AG04450 (cell line): ENCODE measurements at places on chromosomes 1 and 21. TPM values are rescaled to one million over a fixed set of nuclear protein-coding genes. Genes with fewer than 3 reads are reported as not detected.

DNA sequence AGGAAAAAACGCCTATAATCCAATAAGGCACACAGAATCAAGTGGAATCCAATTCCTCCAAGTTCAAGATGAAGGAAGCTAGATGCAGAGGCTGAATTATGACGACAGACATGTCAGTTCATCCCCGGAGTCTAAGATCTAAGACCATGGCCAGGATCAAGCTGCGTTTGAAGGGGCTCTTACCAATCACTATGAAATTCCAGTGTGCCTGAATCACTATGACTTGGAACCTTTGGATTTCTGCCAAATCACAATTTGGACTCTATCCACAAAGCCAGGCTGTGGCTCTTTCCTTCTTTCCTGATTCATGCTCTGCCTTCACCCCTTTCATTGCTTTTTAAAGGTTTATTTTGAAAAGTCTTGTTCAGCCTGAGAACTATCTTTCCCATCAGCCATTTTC, 17.1 kb downstream of the OLIG2 start:
- peak; percentile 85 for DNase-seq

DNA sequence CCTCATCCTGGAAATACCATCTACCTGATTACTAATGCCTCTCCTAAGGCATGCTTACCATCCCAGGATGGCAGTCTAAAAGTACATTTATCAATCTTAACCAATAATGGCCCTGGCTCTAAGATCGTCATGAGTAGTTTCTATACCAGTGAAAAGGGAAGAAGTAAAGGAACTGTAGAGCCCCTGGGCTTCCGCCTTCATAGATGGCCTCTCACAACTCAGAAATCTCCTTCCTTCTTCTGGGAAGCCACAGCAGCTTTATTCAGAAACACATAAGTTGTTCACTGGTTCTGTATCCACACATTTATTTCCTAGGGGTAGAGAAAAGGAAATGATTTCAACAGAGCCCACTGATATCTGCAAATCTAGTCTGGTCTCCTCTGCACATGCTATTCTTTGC, 41.0 kb upstream of the CD5L start:
- DNase-seq, result no peak

DNA sequence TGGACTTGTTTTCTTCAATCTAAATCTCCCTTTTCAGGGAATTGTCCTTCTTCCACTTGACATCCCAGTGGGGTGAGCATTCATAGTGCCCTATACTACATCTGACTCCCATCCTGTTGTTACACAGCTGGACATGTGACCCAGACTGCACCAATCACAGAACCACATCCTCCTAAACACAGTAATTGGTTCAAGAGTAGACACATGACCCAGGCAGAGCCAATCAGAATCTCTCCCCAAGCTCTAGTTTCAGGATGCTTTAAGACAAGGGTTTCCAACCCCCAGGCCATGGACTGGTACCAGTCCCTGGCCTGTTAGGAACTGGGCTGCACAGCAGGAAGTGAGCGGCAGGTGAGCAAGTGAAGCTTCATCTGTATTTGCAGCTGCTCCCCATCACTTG, 5.6 kb upstream of the DDOST start:
- DNase-seq, result no peak

- DNase-seq, result no peak
Measured at GRCh38 chr1:167450843-167451242, 67.5 kb downstream of the CD247 start.

DNA sequence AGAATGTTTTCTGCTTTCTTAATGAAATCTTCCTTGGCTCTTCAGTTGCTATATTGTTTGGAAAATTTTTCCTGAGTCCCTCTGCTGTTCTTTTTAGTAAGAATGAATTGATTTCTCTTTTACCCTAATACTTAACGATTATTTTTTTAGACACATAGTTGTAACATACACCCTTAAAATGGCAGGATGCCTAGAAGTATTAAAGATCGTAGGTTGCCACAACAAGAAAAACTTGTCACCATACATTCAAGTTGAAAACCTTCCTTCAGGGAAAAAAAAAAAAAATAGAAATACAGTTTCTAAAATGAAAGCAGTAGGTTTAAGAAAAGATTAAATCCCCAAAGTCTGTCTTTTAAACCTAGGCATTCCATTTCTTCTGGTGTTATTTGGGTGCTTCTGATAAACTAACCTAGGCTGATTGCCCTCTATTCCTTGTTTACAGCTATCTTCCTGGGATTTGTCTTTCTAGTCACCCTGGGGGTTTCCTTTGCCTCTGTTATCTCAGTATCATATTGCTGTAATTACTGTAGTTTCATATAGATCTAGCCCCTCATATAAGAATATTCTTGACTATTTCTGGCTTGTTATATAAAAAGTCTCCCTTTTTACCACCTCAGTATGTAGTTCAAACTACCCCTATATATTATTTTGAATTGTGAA, 16.8 kb downstream of the SUCO start:
- no peak for DNase-seq

GRCh38 chr1:232868793-232869491, 63.7 kb downstream of the MAP10 start:
- DNase-seq, result peak; percentile 69

DNA sequence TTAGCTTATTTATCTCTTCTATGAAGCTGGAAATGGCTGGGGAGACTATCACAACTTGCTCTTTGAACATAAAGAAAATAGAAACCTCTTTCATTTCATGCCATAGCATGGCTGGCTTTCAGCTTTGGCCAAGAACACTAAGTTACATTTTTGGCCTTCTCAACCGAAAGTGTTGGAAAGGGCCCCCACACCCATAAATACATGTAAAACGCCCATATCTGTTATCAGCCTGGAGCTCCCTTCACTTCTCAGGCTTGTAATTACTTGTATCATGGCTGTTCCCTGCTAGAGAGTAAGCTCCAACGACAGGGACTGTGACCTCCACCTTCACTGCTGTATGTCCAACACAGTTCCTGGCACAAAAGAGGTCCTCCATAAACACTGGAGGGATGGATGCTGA, 12.7 kb upstream of the EIF4G3 start:
- no peak for DNase-seq

- no peak for DNase-seq
Measured at GRCh38 chr1:21217812-21218596, 41.3 kb upstream of the EIF4G3 start.

DNA sequence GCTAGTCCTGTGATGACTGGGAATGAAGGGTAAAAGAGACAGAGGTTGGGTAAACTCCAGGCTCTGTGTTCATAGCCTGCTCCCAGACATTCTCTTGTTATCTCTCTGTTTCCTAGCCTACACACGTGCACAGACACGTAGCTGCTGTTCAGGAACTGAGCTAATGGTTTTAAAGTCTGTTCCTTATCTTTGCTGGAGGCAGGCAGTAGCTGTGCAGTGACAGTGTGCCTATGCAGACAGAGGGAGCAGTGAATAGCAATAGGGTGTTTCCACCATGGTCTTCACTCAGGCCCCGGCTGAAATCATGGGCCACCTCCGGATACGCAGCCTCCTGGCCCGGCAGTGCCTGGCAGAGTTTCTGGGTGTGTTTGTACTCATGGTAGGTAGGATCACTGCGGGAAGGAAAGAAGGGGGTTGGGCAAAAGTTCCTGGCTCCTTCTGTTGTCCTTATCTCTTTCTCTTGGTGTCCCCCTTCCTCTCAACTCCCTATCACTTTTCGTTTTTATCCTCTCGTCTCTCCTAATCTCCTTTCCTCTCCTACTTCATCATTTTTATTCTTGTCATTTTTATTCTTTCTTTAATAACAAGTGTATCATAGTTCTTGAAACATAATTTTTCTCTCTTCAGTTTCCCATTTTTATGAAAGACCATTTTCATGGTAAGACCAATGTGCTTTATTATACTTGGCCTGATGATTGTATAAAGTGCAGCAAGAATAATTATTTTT, at the start of gene AQP10:
AQP10 (plus strand) TSS at position 212 of the 727 bp plus-strand sequence; CDS start at position 275, 63 bp downstream.
- no peak for DNase-seq

GRCh38 chr1:40766560-40766959, 17.0 kb upstream of the KCNQ4 start:
- DNase-seq, result no peak

DNA sequence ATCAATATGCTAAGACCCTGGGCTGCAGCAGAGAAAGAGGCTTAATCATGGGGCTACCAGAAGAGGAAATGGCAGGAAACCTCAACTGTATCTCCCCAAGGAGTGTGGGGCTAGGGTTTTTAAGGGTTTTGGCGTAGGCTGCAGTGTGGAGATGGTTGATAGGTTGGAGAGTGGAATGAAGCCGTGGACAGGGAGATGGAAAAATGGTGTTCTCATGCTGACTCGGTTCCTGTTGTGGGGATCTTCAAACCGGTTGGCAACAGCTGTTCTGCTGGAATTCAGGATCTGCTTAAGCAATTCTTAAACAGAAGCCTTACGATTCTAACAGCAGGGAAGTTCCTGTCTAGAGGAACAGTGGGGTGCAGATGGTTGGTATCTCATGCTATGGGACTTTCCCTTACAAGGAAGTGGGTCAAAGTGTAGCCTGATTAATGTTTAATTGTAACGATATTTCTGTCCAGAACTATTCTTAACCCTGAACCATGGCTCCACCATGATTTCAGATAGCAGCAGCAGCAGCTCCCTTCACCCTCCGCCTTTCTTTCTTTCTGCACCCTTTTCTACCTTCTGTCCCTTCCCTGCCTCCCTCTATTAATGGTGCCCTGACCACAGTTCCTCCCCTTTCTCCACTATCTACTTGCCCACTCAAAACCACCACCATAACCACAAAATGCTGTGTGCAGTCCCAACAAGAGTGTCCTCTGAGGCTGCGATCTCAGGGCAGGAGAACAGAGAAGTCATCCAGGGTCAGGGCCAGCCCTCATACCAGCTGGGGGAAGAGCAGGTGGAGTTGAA, 30.8 kb downstream of the RSPH1 start:
- DNase-seq, result no peak

- no peak for DNase-seq
Measured at GRCh38 chr1:3368711-3369445, 85.6 kb upstream of the ARHGEF16 start.

GRCh38 chr1:149883598-149884247, 15.6 kb upstream of the BOLA1 start:
- no peak for DNase-seq

DNA sequence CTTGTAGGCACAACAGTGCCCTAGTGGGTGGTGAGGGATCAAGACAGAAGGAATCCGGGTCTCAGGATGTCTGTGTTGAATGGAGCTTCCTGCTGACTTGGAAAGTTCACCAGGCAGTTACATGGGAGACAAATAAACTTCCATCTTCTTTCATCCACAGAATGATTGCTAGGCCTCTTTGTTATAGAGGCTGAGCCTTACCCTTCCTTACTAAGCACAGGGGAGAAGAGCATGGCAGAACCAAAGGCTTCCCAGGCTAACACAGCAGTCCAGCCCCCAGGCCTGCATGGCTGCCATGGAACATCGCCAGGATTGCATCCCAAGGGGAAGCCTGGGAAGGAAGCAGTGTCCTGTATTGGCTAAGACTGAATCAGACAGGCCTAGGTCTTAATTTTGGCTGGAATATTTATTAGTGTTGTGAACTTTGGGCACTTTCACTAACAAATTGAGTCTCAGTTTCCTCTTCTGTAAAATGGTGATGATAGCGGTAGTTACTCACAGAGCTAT, 18.7 kb downstream of the HEYL start:
- no peak for DNase-seq

GRCh38 chr21:45248301-45248892, 39.3 kb downstream of the POFUT2 start:
- DNase-seq, result no peak

DNA sequence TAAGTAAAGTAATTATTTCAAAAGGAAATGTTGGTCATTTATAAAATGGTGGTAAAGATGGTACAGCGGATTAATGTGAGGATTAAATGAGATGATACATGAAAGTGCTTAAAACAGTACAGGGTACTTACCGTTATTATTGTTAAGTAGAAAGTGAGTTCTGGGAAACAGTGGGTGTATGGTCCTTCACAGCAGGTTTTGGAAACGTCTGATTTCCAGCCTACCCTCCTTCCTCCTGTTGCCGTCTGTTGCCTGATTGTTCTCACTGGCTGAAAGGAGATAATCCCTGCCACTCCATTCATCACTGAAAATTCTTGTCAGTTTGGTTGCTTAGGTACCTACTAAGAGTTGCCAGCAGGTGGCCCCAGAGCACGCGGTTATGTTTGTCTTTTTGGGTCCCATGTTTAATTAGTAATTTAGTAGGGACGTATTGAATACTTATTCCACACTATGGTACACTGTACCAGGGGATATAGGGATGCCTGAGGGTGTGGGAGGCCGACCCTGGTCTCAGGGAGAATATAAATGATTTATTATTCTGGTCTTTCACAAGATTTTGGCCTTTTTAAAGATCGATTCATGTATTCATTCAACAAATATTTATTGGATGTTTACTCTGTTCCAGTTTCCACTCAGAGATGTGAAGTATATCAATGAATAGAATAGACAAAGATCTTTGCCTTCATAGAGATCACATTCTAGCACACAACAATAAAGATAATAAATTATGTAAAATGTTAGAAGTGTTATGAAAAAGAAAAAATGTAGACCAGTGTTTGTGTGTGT, 30.8 kb upstream of the RPTN start:
- no peak for DNase-seq

DNA sequence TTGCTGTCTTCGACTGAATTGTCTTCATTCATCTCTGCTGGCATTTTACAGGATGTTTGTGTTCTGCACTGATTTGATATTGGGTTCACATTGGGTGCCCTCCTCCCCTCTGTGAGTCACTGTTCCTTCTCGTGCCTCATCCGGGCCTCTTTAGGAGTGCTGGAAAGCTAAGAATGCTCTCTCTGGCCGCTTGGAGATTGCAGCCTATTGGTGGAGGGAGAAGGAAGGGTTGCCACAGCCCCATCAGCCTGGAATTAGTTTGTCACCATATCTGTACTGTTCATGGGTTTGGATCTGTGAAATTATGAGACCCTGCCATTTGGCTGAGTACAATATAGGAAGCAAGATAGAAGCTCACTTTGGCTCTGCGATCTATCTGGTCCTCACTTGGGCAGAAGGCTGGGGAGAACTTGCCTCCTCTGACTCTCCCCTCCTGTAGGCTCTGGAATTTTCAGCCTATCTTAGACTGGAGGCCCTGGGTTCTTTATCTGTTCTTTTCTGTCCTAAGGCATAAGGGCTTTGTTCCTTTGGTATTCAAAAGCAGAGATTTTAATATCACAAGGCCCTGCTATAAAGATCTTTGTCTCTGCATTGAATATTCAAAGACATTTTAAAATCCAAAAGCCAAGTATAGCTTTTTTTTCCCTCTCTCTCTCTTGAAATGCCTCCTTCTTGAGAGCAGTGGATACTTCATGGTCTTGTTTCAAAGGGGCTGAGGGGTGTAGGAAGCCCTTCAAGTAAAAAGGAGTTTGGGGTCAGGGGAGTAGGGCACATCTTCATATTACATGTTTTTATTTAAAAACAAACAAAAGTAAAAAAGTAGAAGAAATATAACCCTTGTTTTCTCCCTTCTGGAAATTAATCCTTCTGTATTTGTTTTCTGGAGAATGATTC, 347.9 kb downstream of the ZP4 start:
- no peak for DNase-seq

Gene LYPLA2
- 27.1 and 37.8 TPM in 2 replicates for polyA plus RNA-seq

Gene GSTM1
- polyA plus RNA-seq, result 1.6 and 1.8 TPM in 2 replicates

Gene RAB42
- 3.4 and 3.7 TPM in 2 replicates for polyA plus RNA-seq

Gene HPCA
- polyA plus RNA-seq, result 0.06 and 0.29 TPM in 2 replicates

Gene LIN28A
- polyA plus RNA-seq, result not detected in 2 replicates

Gene FAM78B
- 0.05 TPM in 1 of 2 replicates, not detected in the other for polyA plus RNA-seq

Gene HAO2
- polyA plus RNA-seq, result not detected in 2 replicates

Gene FMO3
- 2.8 and 3.0 TPM in 2 replicates for polyA plus RNA-seq
